ENCODE measurements at places on chromosomes 3 and 15. TPM values are rescaled to one million over a fixed set of nuclear protein-coding genes. Genes with fewer than 3 reads are reported as not detected.

The PIGB gene
- total RNA-seq, result 22.9 TPM

The VIPR1 gene
- 2.8 TPM for total RNA-seq

The KCNMB3 gene
- total RNA-seq, result 0.59 TPM

The CERS3 gene
- total RNA-seq, result 0.97 TPM

The ARL14 gene
- not detected for total RNA-seq

GRCh38 chr3:11349446-11349845 is 77.2 kb downstream of the ATG7 start:
- H3K36me3 ChIP-seq, result no peaks in the 10 kb centered on the region
- no peak for DNase-seq
- no peak overlapping the region for H3K4me3 ChIP-seq
- H3K4me1 ChIP-seq, result no peaks in the 10 kb centered on the region
- no peaks in the 10 kb centered on the region for H3K27me3 ChIP-seq

DNA sequence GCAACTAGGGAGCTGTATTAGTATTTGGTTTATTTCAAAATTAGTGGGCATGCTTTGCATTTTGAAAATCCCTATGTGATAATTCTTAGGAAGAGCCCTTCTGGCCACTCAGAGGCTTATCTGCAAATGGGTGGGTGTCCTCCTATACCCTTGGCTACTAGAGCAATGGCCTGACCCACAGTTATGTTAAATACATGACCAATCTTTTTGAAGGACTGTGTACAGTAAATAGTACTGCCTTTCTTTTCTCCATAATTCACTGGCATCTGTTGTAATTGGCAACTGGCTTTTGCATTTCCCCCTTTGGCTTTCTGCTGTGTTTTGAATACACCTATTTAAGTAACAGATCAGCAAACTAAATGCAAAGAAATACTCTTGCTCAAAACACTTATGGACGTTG is 175.4 kb downstream of the ANXA2 start:
- H3K36me3 ChIP-seq, result no peaks in the 10 kb centered on the region
- H3K27ac ChIP-seq, result no peak overlapping the region
- no peak overlapping the region for H3K4me3 ChIP-seq

DNA sequence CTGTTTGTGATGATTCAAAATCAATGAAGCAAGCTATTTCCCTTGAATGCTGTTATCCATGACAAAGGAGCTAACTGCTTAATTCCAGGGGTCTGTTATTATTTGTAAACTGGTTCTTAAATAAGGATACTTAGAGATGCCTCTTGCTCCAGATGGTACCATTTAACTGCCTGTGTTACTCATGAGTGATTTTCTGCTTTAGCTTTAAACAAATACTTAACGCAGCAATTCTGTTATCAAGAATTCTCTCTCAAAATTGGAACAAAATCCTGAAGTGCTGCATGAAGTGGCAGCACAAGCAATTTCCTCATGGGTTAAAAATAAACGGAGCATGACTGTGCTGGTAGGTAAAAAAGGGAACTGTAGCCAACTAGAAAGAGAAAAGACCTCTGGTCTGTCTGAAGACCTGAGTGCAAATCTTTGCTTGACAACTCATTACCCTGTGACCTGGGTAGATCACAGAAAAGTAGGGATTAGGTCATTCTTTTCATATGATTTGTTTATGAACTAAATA is 62.5 kb upstream of the GBE1 start:
- no peaks in the 10 kb centered on the region for H3K27me3 ChIP-seq
- H3K36me3 ChIP-seq, result no peaks in the 10 kb centered on the region
- H3K4me3 ChIP-seq, result no peak overlapping the region
- peaks cover 9% of the 10 kb centered on the region for H3K4me1 ChIP-seq
- no peak for DNase-seq

GRCh38 chr15:65680544-65680943 is 58.8 kb downstream of the SLC24A1 start:
- H3K4me3 ChIP-seq, result no peak overlapping the region
- no peaks in the 10 kb centered on the region for H3K36me3 ChIP-seq
- no peak overlapping the region for H3K27ac ChIP-seq
- DNase-seq, result no peak

GRCh38 chr15:35674873-35675781 is 129.2 kb upstream of the DPH6 start:
- H3K27me3 ChIP-seq, result no peaks in the 10 kb centered on the region
- DNase-seq, result no peak
- H3K27ac ChIP-seq, result no peak overlapping the region
- no peak overlapping the region for H3K4me3 ChIP-seq
- H3K36me3 ChIP-seq, result no peaks in the 10 kb centered on the region
- H3K4me1 ChIP-seq, result peaks cover 48% of the 10 kb centered on the region

- no peaks in the 10 kb centered on the region for H3K36me3 ChIP-seq
- no peaks in the 10 kb centered on the region for H3K27me3 ChIP-seq
- H3K27ac ChIP-seq, result peak overlapping the region; percentile 86
- DNase-seq, result no peak
- no peak overlapping the region for H3K4me3 ChIP-seq
These were observed 16.7 kb downstream of the DAPK2 start for GRCh38 chr15:64029633-64030032.
